ENCODE measurements at places on chromosomes 6 and 20.

DNA sequence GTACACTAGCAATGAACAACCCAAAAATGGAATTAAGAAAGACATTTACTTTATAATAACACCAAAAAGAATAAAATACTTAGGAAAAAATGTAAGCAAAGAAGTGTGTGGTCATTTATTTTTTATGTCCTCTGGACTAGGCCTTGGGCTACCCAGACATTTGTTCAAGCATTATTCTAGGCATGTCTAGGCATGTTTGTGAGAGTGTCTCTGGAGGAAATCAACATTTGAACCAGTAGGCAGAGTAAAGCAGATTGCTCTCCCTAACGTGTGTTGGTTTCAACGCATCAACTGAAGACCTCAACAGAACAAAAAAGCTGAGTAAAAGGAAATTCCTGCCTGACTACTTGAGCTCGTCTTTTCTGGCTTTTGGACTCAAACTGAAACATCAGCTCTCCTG, 84.5 kb downstream of the ANKEF1 start:
- DNase-seq: no peak

- peak; percentile 6 for DNase-seq
These were observed 19.2 kb downstream of the C6orf62 start for GRCh38 chr6:24699521-24700359.

DNA sequence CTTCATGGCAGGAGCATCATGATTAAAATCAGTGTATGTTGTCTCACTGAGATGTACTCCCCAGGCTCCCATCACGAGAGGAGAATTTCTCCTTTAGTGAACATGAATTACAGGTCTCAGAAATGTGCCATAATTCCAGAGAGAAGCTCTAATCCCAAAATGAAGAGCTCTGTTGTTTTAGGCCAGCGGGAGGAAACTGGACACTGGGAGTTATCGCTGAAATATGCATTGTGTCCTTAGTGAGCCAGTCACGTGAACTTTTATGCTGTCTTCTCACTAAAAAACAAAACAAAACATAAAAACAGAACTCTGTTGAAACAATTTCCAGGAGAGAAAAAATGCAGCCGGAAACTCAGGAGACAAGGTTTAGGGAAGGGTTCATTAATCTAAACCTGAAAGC, 315.7 kb upstream of the NT5E start:
- no peak for DNase-seq

GRCh38 chr20:43681468-43681942, 14.6 kb downstream of the MYBL2 start:
- no peak for DNase-seq

DNA sequence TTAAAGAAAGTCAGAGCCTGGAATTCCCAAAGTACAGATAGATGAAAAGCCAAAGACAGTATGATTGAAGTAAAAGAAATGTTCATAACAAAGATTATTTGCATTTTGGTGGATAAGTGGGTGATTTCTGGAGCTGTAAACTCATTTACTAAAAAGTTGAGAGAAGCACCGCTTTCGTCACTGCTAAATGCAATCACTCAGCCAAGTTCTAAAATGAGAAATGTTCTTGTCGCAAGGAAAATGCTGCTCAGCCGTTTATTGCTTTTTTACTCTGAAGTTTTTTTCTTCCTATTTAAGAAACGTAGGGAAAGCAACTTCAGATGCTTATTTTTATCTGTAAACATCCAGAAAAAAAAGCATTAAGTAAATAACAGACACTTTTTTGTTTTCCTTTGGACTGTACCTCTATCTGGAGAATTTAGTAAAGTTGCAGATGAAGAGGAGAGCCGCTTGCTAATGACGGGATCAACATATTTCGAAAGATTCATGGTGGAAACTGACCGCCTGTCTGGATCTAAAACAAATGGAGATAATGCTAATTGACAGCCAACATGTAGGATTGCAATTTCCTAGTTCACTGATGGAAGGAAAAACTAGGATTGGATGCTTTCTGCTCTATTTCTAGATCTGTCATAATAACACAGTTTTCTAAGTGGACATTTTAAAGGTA, 93.8 kb upstream of the BCLAF1 start:
- DNase-seq: no peak

DNA sequence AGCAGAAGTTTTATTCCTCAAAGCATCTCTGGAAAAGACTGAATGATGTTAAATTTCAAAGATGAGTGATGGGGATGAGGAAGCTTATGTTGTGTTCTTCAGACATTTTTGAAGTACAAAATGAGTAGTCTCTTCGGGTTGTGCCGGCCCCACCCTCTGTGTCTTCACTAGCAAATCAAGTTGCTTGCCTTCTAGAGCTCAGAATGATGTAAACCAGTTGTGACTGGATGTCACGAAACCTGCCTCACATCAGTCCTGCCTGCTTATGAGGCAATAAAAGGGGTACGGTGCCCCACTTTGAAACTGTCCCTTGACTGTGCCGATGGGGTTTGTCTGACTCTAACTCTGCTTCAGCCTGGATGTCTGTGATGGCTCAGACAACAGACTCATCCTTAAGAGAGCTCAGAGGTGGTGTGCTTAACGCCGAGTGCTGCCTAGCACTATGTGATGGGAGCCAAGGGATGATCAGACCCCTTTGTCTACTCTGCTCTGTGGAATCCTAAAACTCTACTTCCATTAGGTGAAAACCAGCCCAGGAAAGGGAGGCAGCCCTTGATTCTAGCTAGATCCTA, 19.0 kb downstream of the TOMM34 start:
- DNase-seq: no peak

DNA sequence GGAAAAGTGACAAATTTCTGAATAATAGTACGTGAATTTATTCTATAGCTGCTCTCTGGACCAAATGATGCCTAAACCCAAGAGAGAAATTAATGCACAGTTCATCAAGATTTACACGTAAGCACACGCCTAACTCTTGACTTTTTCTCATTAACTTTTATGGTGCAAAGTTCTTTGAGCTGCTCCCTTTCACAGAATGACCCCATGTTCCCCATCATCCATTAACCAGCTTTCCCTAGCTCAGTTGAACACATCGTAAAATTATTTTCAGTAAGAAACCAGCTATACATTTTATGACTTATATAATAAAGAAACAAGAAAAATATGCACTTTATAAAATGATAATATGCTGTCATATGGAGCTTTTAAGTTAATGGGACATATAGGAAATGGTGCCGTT, 54.3 kb downstream of the ID4 start:
- DNase-seq: no peak

DNA sequence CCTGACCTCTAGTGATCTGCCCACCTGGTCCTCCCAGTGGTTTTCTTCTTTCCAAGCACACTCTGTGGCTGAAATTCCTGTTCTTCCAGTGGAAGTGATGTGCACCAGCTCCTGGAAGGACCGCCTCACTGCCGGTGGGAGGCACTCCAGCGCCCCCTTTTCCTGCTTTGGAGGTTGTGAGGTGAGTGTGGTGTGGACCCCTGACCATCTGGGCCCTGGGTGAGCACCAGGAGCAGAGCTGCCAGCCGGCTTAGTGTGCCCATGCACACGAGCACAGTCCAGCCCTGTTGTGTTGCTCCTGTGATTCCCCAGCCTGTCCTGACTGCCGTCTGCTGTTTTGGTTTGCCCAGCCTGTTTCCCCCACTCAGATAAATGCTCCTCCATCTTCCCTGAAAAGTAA, 134.6 kb downstream of the FNDC1 start:
- no peak for DNase-seq

- no peak for DNase-seq
These were observed 88.2 kb downstream of the NOL4L start for GRCh38 chr20:32496811-32497533.

DNA sequence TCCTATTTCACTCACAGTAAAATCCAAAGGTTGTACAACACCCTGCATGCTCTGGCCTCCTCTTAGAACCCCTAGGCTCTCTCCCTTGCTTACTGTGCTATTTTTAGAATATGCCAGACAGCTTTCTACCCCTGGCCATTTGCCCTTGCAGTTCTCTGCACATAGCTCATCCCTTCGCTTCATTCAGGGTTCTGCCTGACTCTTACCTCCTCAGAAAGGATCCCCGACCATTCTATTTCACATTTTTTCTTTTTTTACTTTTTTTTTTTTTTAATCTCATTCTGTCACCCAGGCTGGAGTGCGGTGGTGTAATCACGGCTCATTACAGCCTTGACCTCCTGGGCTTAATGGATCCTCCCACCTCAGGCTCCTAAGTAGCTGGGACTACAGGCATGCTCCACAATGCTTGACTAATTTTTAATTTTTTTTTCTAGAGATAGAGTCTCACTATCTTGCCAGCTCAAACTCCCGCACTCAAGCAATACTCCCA, 33.6 kb downstream of the COMMD7 start:
- no peak for DNase-seq

GRCh38 chr20:13991311-13991710, 897 bp upstream of the SEL1L2 start:
- DNase-seq: no peak

- DNase-seq: no peak
These were observed 45.3 kb upstream of the ZNF184 start for GRCh38 chr6:27517928-27518787.

DNA sequence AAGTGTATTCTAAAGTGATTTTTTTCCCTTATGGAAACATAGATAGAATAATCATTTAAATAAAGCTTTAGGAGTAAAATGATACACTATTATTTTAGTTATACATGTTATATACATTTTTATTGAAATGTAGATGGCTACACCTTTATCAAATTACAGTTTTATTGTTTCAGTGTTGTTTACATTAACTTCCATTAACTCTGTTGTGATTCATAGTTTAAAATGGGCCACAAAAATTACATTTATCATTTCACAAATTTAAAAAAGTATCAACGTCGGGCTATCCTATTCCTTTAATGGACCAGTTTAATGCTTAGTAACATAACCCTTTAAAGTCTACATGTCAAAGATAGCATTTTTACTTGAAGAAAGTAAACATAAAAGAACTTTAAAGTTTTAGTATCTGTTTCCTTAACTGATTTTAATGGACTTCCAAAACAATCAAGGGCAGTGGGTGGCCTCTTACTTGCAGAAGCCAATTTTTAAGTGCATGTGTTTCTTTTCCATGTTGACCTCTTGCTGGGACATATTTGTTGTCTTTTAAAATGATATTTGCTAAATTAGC, 47.8 kb upstream of the FLRT3 start:
- DNase-seq: no peak

DNA sequence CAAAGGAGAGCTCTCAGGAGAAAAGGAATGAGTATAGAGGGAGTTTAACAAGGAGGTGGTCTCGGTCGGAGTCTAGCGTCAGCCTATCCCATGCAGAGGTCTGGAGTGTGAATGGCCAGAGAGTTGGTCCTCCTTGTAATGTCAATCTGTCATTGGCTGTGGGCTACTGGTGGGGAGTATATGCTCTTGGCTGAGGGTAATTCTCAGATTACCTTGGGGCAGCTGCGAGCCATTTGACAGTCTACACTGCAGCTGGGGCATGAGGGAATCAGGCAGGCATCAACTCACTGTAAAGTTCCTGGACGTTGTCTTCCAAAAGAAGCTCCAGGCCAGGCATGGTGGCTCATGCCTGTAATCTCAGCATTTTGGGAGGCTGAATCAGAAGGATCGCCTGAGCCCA, 48.1 kb downstream of the EBF4 start:
- DNase-seq: no peak

GRCh38 chr6:83510791-83511190, 1.5 kb upstream of the PRSS35 start:
- no peak for DNase-seq

- DNase-seq: peak; percentile 27
These were observed 59.0 kb downstream of the IGF2R start for GRCh38 chr6:160027931-160028330.

- DNase-seq: no peak
These were observed 70.6 kb downstream of the IYD start for GRCh38 chr6:150439373-150439772.

- DNase-seq: peak; percentile 3
These were observed 33.1 kb upstream of the SEC63 start for GRCh38 chr6:107991061-107991460.

DNA sequence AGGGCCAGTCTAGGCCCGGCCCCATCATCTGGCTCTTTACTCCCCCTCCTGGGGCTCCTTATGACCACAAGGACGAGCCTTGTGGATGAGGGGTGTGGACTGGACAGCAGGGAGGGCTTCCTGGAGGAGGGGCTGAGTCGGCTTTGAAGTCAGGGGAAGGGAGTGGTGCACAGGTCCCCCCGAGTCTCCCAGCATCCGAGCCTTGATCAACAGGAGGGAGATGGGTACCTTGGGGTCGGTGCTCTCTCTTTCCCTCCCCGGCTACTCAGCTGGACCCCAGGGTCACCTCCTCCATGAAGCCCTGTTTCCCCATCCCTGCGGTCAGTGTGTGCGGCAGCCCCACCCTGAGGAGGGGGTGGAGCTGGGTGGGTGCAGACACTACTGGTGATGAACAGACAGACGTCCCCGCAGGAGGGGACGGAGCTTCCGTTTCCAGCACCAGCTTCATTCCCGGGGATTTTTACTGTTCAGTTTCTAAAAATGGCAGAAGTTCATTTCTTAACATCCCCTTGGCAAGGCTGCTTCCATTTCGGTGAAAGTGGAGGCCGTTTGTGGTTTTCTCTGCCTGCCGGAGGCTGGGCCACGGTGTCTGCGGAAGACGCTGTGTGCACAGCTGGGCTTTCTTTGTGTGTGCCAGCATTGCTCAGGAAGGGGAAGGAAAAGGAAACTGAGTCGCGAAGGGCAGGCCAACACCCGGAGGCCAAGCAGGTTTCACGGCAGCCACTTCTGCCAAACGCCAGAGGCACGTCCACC, 19.6 kb downstream of the NTSR1 start:
- DNase-seq: no peak

GRCh38 chr6:32692019-32692418, 25.6 kb upstream of the HLA-DQB1 start:
- DNase-seq: peak; percentile 6

DNA sequence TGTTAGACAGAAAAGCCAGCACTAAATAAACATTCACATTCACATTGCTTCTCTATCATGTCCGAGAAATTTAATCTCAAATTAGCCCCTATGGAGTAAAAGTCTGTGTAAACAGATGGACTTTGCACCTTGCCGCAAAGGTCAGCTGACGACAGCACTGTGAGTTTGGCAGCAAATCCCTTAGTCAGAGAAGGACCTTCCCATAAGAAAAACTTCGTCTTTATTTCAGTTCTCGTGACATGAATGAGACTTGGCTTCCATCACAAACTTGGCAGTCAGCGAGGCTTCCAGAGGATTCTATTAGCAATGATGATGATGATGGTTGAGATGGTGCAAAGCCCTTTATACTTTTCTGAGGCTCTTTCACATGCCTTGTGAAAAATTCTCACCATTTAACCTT, 133.7 kb upstream of the IFNGR1 start:
- DNase-seq: no peak

Measured in fibroblast of upper back skin (primary cell).